ENCODE measurements at places on chromosomes 4 and X.

DNA sequence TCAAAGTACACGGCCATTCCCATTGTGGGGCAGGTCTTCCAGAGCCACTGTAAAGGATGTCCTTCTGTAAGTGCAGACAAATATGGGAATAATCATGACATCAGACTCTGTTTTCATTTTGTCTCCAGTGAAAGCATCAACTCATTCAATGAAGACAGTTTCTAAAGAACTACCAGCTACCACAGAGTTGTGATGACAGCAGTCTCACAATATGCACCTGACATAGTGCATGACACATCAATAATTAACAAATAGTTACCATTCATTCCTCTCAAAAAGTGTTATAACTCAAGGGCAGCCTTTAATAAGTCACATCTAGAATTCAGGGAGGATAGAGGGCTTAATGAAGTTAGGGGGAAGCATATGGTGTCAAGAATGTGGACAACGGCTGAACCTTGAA lies 20.2 kb downstream of the MTTP start:
- DNase-seq = no peak

- no peak for DNase-seq
These were observed 41.8 kb upstream of the KLHL4 start for GRCh38 chrX:87475793-87476192.

DNA sequence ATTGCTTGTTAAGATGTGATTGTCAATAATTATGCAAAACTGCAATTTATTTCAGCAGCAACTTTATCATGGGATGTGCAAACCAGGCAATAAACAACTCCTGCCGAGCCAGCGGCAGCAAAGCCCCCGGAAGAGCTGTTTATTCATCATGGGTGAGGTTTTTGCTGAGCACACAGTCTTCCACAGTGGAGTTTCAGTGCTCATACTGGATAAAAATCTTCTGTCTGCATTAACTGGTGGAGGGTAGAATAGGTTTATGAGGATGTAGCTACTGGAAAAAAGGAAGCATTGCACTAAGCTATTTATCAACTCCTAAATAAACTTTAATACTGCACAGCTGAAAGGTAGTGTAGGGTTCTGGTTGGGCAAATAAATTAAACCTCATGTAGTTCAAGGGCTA lies 557.4 kb upstream of the FTHL17 start:
- DNase-seq = no peak

DNA sequence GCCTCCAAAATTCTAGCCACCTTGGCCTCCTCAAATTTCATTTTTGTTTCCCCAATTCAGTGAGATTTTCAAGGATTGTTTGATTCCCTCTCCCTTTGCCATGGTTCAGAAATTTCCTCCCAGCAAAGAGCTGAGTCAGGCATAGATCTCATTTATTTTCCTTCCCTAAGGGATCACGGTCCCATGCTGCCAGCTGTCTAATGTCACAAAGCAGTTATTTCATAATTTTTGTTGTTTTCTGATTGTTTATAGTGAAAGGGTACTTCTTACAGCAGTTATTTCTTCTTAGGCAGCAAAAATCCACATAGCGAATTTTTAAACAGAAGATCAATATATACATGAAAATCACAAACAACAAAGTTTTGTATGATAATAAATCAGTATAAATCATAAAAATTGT lies 470.5 kb upstream of the MAGEB18 start:
- DNase-seq = no peak

DNA sequence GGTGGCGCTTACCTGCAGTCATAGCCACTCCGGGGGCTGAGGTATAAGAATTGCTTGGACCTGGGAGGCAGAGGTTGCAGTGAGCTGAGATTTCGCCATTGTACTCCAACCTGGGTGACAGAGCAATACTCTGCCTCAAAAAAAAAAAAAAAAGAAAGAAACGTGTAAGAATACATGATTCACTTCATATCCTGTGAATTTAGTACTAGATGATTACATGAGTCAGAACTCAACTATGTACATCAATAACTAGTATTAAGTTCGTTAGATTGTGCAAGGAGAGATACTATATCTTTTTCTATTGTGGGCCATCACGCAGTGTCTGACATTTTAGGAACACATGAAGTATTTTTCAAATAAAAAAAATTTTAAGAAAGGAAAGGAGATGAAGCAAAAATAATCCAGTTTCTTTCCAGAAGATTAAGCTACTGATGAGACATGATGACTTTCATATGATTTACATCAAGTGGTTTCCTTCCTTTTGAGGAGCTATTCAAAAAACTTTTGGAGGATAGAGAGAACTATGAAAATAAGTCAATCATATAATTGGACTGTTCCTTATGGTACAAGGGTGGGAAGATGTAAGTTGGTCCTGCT lies 64.7 kb upstream of the EXOC1L start:
- no peak for DNase-seq

DNA sequence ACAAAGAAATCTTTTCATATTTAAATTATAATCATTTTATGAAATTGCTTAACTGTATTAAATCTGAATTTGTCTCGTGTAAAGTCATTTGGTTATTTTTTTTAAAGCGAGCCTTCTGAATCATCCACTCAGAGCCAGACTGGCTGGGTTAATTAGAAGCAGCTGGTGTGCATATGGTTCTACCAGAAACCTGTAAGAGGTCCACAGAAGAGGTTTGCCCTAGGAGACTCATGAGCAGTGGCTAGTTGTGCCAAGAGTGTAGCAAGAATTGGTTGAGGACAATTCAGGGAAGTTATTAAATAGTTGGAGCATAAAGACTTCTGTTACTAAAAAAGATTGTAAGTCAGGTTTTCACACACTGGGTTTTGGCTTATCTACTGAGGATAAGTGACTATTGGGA lies 267.4 kb downstream of the IL1RAPL2 start:
- DNase-seq = no peak

- no peak for DNase-seq
These were observed 19.2 kb downstream of the TMEM131L start for GRCh38 chr4:153485359-153485758.

DNA sequence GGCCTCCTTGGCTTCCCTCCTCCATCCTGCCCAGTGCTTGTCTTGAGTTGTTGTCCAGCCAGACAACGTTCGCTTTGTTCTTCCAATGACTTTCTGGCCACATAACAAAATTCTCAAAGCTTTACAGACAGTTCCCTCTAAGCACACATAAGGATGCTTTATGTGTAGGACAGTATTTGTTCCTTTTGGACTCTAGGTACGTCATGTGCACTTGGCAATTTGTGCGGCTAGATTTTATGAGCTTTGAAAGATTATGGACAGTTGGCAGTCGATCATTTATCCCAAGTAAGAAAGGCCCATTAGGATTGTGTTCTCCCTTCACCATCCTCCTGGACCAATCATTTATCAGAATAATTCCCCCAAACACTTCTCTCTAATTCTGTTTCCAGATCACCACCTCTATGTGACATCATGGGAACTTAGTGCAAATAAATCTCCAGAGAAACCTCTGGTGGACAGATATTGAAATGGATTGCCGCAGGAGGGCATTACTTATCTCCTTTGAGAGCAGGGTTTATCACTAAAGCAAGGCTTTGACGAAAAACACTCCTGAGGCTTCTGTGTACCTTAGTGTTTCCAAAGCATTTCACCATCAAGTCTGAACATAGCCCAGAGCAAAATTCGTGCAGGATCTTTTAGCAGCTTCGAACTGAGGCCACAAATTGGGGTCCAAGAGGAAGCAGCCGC lies 77.4 kb upstream of the BMPR1B start:
- no peak for DNase-seq

GRCh38 chr4:138611721-138612120 lies 369.6 kb upstream of the SLC7A11 start:
- no peak for DNase-seq

GRCh38 chrX:69072486-69073006 lies 92.7 kb downstream of the PJA1 start:
- no peak for DNase-seq

GRCh38 chr4:57158762-57159161 lies 48.6 kb upstream of the IGFBP7 start:
- no peak for DNase-seq

GRCh38 chr4:100164808-100165760 lies 25.2 kb downstream of the DDIT4L start:
- no peak for DNase-seq

- no peak for DNase-seq
These were observed 36.3 kb downstream of the ATRX start for GRCh38 chrX:77749695-77750094.

GRCh38 chr4:180169966-180170365 lies 2073.2 kb upstream of the TENM3 start:
- DNase-seq = no peak

GRCh38 chrX:103613362-103613890 lies 5.7 kb downstream of the TCEAL3 start:
- DNase-seq = no peak

DNA sequence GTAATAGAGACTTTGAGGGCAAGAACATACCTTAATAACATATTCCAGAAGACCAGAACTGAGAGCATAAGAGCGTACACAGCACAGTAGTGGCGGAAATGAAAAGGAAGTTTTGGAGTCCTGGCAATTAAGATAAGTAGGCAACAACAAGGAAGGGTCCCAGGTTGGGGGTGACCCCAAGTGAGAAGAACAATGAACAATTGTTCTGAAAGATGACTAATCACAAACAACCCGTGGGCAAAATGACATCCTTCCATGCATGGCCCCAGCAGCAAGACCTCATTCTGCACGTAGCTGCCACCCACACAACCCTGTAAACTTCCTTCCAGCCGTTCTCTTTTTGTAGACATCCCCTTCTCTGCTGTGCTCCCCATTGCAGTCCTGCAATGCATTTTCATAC lies 384.4 kb upstream of the PABPC4L start:
- DNase-seq = no peak

DNA sequence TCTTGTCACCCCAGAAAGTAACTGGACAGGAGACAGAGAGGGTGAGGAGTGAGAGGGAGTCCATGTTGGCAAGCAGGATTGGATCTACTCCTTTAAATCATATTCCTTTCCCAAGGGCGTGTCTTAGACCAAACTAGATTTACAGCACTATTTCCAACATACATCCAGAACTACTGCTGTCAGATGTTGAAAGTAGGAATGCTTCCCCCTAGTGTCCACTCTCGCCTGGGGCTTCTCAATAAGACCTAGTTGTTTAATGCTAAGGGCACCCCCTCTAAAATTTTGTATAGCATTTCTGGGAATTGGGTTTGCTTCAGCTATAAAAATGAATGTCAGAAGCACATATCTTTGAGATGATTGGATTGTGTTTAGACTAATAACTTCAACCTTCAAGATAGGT lies 13.3 kb downstream of the OFD1 start:
- DNase-seq = no peak

DNA sequence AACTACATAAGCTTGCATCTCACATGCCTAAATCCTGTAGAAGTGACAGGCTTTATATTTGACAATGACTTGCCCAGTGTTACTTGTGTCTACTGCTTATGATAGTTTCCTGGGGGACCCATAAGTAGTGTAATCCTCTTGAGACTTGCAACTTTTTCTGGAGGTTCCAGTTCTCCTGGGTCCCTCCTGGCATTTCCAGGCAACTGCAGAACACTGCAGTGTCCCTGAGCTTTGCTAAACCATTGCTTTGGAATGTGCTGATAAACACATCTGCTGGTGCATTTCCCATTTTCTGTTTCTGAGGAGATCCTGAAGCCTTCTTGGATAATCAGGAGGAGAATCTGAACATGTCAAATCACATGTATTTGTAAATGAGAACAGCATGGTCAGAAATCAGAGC lies 82.0 kb downstream of the ANOS1 start:
- DNase-seq = no peak

GRCh38 chr4:52241916-52242315 lies 190.8 kb downstream of the SPATA18 start:
- no peak for DNase-seq

DNA sequence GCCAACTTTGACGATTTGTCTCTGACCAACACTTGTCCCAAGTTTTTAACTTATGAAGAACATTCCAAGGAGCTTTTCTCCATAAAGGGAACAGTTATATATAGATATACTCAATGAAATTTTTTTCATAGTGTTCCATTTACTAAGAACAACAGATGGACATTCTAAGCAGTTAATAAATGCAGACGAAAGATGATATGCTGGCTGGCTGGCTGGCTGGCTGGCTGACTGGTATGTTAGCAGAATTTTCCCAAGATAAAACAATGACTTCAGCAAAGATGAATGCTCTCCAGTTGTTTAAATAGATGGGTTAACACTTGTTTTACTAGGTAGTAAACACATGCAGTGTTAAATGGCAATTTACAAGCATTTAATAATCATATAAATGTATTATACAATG lies 62.2 kb downstream of the SPANXN3 start:
- no peak for DNase-seq

GRCh38 chr4:16741287-16741686 lies 157.2 kb downstream of the LDB2 start:
- no peak for DNase-seq

DNA sequence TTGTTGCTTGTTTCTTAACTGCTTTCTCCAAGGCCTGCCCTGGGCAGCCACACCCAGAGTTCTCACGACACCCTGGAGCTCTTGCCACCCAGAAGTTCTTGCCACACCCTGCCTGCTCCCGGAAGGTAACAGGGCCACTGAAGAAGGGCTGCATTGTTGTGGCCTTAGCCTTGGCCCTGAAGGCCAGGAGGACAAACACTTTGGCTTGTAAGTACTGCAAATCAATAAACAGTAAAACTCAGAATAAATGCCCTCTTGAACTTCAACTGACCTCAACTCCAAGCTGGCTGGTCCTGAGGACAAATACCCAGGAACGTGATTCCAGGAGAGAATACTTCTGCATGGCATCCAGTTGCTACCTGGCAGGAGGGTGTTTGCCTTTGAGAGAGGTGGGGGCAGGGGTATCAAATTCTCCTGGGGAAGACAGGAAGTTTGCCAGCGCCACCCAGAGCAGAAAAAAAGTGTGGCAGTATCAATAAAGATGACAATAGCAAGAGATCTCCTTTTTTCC lies 54.1 kb downstream of the TLR10 start:
- no peak for DNase-seq

DNA sequence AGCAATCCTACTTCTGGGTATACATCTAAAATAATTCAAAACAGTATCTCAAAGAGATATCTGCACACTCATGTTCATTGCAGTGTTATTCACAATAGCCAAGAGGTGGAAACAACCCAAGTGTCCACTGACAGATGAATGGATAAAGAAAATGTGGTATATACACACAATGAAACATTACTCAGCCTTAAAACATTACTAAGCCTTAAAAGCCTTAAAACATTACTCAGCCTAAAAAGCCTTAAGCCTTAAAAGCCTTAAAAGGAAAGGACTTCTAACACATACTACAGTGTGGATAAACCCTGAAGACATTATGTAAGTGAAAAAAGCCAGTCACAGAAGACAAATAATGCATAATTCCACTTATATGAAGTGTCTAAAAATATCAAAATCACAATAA lies 40.3 kb upstream of the TFDP3 start:
- no peak for DNase-seq

GRCh38 chrX:154357205-154357604 lies 17.2 kb downstream of the FLNA start:
- no peak for DNase-seq

DNA sequence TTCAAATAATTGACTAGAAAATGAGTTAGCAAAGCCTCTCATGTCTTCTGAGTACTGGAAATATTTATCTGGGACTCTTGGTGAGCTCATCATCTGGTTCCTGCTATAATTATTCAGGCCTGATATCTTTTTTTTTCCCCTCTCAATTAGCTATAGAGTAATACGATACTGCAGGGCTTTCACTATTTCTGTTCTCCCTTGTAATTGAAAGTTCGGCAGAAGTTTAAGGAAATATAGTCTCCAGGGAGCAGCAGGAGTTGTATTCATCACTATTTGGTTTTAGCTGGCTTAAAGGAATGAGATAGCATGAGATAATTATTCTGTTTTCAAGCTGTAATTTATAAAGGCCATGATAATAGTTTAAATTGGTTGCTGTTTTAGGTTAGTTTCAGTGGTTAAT lies 378.6 kb upstream of the EPHA5 start:
- no peak for DNase-seq

All from activated naive CD8-positive, alpha-beta T cell treated with anti-CD3 and anti-CD28 coated beads, Interleukin-2, amount 50 U/mL, for 16 hours (primary cell).